ENCODE measurements at places on chromosomes 6 and 20.
A peak's percentile ranks its signal among the peaks of the same experiment; 100 is the strongest.

- peak; percentile 87 for DNase-seq
Measured at GRCh38 chr6:26286168-26286877, 78.7 kb upstream of the BTN3A2 start.

DNA sequence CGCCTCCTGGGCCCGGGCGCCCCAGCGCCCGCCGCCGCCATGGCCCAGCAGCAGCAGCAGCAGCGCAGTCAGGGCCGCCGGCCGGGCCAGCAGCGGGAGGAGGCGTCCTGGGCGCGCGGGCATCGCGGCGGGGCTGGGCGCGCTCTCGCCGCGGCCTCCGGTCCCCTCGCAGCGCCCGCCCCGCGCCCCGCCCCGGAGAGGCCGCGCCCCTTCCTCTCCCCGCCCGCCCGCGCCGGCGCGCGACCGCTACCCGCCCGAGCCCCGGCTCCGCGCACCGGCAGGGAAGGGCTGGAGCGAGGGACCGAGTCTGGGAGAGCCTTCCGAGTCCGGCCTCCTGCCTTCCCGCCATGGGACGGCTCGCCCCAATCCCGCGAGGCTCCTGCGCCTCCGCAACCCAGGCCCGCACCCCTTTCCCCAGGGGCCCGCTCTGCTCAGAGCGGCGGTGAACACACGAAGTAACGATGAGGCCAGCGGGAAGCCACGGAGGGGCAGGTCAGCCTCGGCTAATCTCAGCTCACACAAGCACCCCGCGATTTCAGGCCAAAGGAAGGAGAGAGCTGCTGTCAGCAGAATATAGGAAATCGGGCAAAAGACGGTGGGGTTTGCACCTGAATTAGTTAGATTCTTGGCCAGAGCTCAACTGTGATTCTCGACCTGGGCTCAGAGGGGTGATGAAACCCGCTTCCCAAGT lies at the start of gene TXNDC5:
Gene TXNDC5 (minus strand): TSS at position 135 of the 691 bp plus-strand sequence. CDS start 12 bp downstream, at position 123.
- peak; percentile 66 for DNase-seq

DNA sequence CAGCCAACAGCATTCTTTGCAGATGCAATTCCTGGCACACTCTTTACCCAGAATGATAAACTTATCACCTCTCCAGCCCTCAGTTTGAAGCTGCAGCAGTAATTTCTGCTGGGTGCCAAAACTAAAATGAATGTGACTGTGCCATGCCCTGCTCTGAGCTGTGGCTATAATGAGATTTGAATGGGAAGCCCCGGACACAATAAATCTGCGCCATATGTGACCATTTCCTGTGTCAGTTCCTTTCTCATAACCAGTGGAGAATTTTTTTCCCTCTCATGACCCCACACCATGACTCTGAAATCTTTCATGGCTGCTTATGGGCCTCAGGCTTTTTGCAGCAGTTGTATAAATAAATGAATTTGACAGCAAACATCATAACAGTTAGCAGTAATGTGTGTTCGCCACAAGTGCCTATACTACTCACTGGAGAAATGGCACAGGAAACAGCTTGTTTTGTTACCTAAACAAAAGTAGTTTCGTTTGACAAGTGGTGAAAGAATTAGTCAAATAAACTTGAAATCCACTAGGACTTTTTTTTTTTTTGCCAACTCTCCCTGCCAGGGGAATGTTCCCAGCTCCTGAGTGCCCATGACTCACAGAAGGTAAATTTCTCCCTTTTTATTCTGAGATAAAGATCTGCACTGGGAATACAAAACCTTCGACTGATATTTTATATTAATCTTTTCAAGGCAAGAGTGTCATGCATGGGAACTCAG lies 408.4 kb downstream of the PKHD1 start:
- no peak for DNase-seq

GRCh38 chr6:139858429-139858828 lies 484.0 kb upstream of the CITED2 start:
- no peak for DNase-seq

DNA sequence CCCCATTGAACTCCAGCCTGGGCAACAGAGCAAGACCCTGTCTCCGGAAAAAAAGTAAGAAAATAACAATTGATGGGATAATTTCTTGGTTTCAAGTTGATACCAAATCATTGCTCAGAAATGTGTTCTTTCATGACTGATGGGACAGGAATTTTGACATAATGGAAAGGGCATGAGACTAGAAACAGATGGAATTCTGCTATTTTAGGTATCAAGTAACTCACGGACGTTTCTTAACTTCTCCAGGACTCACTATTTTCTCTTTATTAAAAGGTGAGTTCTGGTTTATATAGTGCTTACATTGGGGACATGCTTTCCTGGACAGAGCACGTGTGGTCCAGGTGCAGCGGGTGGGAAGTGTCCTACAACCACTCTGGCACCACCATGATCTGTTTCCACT lies 6.0 kb upstream of the DSP start:
- DNase-seq, result no peak

DNA sequence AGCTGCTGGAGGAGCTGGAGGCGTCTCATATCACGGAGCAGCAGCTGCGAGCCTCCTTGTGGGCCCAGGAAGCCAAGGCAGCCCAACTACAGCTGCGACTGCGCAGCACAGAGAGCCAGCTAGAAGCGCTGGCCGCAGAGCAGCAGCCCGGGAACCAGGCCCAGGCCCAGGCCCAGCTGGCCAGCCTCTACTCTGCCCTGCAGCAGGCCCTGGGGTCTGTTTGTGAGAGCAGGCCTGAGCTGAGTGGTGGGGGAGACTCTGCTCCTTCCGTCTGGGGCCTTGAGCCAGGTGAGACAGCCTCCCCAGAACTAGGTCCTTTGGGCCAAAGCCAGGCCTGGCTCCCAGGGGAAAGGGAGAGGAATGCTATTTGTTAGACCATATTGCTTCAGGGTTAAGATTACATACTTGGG lies 31.7 kb downstream of the C20orf173 start:
- no peak for DNase-seq

- DNase-seq, result no peak
Measured at GRCh38 chr20:47988676-47989075, 203.4 kb upstream of the SULF2 start.

- DNase-seq, result no peak
Measured at GRCh38 chr20:11791835-11792567, 125.7 kb upstream of the BTBD3 start.

GRCh38 chr6:156028335-156029131 lies 572.9 kb upstream of the NOX3 start:
- DNase-seq, result no peak
